NCI-H526 treated with DMSO at 0.1 percent for 48 hours (cell line): ENCODE measurements at places on chromosomes 2 and 18.

DNA sequence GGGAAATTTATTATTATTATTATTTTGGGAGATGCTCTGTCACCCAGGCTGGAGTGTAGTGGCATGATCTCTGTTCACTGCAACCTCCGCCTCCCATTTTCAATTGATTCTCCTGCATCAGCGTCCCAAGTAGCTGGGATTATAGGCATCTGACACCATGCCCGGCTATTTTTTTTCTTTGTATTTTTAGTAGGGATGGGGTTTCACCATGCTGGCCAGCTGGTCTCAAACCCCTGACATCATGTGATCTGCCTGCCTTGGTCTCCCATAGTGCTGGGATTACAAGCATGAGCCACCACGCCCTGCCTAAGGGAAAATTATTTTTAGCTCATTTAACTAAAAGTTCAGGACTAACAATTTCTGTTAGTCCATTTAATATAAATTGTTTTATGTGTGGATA is 109.2 kb upstream of the SESTD1 start:
- no peak for DNase-seq

DNA sequence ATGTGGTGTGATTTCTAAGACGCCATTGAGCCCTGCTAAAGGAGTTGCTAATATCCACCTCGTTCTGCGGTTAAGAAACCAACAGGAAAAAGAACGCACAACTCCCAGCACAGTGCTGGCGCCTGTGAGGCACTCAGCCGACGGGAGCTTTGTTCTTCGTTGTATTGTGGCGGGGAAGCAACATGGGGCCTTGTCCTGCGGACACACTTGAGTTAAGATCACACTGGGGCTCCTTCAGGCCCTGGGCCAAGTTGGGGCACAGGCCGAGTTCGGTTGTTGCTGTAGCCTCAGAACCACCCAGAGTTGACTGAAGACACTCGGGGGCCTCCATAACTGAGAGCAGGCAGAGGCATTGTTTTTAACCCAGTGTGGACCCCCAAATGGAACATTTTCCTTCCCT is 30.6 kb upstream of the CD8A start:
- DNase-seq = no peak

DNA sequence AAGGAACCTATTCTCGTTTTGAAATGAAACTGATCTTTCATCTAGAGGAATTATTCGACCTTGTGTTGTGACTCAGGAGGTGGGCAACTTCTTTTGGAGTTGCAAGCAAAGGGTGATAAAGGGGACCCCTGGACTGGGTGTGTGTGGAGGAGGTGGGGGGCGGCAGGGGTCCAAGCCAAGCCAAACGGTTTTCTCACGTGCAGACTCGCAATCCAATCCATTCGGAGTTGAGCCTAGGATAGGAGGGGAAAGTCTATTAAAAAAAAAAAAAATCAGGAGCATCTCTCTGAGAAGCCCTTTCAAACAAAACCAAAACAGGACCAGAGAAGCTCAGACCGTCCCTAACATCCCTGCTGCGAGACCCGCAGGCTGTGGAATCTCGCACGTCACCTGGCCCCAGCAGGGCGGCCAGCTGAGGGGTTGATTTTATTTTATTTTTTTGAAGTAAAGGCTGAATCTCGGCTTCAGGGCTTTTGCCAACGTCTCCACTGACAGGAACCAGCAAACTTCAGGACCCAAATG is 3.7 kb upstream of the ZEB2 start:
- no peak for DNase-seq

GRCh38 chr18:11050966-11051365 is 98.4 kb downstream of the PIEZO2 start:
- no peak for DNase-seq

DNA sequence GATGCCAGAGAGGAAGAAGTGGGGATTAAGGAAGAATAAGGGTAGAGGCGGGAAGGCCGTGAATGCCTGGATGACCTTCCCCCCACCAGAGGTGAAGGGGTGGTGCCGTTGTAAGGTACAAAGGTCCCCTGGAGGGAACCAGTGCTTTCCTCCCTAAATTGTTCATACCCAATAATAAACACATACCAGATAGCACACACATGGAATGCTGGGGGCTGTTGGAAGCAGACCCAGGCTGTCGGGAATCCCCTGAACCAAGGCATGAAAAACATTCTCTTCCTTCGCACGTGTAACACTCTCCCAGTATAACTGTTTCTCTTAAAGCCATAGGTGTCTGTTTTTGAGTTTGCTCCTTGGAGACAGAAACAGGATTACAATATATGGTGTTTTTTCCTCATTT is 107.1 kb upstream of the CTAGE1 start:
- no peak for DNase-seq

- peak; percentile 80 for DNase-seq
These were observed 524 bp upstream of the SERTAD2 start for GRCh38 chr2:64654063-64654811.

DNA sequence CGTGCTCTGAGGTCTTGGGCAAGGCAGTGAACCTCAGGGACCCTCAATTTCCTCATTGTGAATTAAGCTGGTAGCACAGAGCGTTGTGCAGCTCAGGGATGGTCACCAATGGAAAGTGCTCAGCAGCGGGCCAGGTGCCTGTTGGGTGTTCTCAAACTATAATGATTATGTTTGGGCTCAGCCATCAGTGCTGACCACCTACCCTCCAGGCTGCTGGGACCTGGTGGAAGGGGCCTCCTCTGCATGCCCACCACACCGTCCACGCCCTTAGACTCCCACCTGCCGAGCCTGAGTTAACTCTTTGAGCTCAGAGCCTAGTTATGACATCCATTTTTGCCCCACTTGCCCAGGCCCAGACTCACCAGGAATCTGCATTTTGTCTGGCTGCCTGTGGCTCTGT is 35.0 kb downstream of the GLI2 start:
- DNase-seq = no peak

DNA sequence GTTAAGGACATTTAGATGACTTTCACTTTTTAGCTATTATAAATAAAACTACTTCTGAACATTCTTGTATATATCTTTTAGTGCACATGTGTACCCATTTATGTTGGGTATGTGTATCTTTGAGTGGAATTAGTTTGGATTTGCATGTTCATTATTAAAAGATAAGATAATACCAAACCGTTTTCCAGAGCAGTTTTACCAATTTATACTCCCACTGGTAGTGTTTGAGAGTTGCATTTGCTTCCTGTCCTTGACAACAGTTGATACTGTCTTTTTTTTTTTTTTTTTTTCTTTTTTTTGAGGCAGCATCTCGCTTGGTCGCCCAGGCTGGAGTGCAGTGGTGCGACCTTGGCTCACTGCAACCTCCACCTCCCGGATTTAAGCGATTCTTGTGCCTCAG is 23.3 kb downstream of the SLC30A6 start:
- DNase-seq = no peak

DNA sequence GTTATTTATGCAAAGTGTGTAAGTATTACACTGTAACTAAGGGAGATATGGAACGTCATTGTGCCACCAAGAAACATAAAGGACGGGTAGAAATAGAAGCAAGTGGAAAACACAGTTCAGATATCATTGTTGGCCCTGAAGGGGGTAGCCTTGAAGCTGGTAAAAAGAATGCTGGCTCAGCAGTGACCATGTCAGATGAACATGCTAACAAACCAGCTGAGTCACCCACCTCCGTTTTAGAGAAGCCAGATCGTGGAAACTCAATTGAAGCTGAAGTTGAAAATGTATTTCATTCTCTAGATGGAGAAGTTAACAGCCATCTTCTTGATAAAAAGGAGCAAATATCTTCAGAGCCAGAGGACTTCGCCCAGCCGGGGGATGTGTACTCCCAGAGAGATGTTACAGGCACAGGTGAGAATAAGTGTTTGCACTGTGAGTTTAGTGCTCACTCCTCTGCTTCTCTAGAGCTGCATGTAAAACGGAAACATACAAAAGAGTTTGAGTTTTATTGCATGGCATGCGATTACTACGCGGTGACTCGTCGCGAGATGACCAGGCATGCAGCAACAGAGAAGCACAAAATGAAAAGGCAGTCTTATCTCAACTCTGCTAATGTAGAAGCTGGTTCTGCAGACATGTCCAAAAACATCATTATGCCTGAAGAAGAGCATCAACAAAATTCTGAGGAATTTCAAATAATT is 36.1 kb downstream of the ZNF407 start:
- DNase-seq = no peak

GRCh38 chr2:100422320-100423055 is 5.0 kb upstream of the CHST10 start:
- DNase-seq = peak; percentile 13

DNA sequence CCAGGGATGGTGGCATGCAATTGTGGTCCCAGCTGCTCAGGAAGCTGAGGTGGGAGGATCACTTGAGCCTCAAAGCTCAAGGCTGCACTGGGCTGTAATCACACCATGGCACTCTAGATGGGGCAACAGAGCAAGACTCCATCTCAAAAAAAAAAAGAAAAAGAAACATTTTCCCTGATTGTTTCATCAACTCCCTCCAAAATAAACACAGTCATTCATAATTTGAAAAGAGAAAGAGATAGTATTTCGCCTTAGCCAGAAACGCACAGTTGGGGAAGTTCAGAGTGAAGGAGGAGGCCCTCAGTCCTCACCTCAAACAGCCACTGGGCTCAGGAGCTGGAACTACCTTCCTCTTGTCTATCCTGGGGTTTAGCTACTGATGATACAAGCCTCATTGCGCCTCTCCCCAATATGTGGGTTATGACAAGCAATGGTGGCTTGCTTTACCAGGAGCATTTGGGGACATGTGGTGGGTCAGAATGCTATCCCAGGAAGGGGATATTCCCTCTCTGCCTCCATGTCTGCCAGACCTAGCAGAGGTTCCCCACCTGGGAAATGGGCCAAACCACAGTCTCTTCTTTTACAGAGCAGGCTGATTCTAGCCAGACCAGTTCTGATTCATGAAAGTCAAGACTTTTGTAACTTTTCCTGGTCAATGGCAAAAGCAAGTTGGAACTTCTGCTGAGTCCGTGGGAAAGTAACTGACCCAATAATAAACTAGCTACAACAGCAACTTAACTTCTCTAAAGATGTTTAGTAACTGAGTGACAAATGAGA is 22.2 kb upstream of the TMEM87B start:
- no peak for DNase-seq

- DNase-seq = no peak
These were observed 8.4 kb downstream of the YPEL5 start for GRCh38 chr2:30155202-30155601.

GRCh38 chr18:59005262-59005661 is 134.4 kb upstream of the SEC11C start:
- DNase-seq = no peak

- DNase-seq = no peak
These were observed 323.2 kb downstream of the RDH14 start for GRCh38 chr2:18237298-18237697.

DNA sequence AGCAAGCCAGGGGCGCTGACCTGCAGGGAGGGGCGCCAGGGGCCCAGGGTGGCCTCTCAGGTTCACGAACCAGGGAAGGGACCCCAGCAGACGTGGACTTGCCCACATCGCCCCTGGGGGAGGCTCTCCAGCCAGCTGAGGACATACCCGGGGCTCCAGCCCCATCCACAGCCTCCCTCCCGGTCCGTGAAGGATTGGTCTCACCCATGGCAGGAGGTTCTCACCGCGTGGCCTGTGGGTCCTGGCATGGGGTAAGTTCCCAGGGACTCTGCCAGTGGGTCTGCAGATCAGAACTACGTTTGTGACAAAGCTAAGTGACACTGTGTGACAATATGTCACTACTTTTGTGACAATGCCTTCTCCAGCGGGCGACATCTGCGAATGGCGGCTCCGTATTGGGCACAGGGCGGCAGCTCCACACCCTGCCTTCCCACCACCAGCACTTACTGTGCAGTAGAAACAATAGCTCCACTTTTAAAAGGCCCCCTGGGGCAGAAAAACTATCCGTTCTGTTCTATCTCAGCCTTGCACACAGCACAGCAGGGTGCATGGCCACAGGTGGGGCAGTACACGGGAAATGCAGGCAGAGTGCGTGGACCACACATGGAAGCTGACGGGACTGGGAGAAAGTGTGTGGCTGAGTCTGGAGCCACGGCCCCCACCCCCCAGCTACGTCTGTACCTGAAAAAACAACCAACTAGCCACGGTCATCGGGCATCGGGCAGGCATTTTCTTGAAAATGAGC is 65.2 kb upstream of the CTDP1 start:
- no peak for DNase-seq

DNA sequence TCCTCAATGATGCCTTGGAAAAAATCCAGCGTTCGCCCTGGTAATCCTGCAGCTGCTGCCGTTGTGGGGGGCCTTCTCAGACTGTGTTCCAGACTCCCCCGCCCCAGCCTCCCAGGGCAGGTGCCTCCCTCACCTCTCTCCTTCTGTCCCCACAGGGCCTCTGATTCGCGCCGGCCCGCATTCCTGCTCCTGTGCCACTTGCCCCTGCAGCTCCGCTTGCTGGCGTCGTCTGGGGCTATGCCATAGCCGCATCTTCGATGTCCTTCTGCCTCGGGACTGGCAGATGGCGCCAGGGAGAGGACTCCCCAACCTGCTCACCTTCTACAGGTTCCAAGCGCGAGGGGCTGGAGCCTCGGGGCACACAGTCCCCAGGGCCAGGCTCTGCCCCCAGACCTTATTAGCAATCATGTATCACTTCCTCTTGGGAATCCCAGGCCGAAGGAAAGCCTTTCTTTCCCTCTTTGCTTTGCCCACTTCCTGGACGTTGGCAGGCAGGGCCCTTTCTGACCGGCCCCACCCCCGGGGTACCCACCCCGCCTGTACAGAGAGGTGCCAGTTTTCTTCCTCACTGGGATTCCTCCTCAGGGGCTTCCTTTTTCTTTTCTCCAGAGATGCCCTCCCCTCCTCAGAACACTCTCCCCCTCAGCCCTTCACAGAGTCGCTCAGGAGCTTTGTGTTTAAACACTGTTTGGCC is 4.4 kb downstream of the SPATA3 start:
- peak; percentile 31 for DNase-seq

DNA sequence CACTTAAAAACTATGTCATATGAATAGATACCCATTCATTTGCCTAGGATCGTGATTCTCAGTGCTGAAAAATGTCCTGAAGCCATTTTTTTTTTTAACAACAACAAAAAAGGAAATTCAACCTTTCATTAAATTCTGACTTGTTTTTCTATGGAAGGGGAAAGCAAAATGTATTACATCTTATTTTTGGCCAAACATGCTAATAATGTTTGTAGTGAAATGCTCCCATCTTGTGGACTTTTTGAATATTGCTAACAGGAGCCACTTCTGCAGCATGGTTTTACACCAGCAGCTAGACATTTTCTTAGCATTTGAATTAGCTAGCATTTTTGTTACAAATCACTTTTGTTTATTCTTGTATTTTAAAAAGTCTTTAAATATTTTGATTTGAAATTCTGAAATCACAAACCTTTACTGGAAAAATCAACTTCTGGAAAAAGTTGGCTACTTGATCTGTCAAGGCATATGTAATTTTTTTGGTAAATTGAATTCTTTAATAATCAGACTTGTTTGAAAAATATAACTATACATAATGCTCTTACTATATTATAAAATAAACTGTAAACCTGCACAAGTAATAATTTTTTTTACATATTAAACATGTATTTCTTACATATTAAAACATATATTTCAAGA is 75.8 kb downstream of the KIDINS220 start:
- no peak for DNase-seq

DNA sequence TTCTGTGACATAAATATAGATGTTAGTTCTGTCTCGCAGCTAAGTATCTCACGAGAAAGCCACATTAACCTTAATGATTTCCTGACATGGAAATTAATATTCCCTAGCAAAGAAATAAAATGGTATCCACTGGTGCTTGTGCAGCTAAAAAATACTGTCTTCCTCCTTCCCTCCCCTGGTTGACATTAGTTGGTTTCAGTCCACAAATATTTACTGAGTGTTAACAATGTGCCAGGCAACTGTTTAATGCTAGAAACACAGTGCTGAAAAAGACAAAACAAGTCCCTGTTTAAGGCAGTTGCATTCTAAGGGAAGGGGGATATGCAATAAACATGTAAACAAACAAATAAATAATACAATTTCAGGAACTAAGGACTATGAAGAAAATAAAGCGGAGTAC is 44.2 kb upstream of the VPS54 start:
- peak; percentile 89 for DNase-seq
